ENCODE measurements at places on chromosomes 6 and 20.

DNA sequence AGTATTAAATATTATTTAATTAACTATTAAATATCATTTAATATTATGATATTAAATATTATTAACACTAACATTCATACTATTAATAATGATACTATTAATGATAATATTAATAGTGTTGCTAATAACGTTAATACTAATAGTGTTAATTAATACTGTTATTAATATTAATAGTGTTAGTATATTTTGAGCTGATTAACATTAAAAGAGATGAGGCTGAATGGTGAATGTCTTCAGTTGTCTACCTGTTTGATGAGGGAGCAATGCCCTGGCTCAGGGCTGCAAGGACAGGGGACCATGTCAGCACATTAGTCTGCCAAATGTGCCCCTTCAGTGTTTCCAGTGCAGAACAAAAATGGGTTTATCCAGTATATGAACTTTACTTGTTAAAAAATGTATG is 96.6 kb upstream of the PLEKHG1 start:
- DNase-seq = no peak

DNA sequence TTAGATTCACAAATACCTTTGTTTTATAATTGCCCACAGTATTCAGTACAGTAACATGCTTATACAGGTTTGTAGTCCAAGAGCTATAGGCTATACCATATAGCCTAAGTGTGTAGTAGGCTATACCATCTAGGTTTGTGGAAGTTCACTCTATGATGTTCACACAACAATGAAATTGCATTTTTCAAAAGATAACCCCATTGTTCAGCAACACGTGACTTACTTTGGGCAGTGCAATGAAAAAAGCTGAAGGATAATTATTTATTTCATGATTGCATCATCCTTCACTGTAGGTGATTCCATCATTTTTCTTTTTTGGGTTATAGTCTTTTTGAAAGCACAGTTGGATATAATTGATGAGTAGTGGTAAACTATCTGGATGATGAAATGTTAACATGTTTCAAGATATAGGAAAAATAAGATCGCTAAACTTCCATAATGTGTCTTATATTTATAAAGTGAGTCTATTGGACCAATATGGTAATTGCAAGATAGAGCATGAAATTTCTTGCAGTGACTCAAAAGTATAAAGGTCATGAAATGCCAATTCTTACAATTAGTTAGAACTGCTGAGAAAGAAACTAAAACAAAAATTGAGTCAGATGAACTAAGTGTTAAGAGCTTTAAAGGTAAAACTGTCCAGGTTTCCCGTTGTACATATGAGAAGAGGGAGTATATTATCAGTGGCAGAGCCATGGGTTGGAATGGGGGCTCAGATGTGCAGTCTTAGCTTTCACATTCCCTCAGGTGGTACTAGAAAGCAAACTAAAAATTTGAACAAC is 164.4 kb downstream of the ZFAND3 start:
- DNase-seq = no peak

GRCh38 chr20:51959066-51959542 is 156.8 kb upstream of the SALL4 start:
- no peak for DNase-seq

GRCh38 chr6:1082285-1082935 is 229.5 kb upstream of the FOXQ1 start:
- no peak for DNase-seq

GRCh38 chr6:106318851-106319250 is 6.7 kb downstream of the ATG5 start:
- DNase-seq = no peak

GRCh38 chr6:168299541-168300511 is 19.8 kb downstream of the DACT2 start:
- no peak for DNase-seq

GRCh38 chr6:160315310-160315709 is 32.9 kb upstream of the SLC22A3 start:
- no peak for DNase-seq

GRCh38 chr6:166632731-166633130 is 5.7 kb upstream of the RPS6KA2 start:
- no peak for DNase-seq

DNA sequence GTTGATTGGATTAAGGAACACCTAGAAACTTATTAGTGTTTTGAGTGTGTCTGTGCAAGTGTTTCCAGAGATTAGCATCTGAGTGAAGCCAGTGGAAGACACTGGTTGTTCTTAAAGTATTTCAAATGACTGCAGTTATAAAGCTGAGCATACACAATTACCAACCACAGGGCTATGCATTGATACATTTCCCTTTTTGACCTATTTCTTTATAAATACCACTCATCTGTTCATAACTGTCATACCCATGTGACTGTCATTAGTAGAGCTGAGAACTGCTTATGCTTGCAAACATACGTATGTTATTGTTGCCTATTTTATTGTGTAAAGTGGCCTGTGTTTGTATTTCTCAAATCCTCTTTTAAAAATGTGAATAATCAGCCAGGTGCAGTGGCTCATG is 15.3 kb upstream of the ZC3H12D start:
- no peak for DNase-seq

DNA sequence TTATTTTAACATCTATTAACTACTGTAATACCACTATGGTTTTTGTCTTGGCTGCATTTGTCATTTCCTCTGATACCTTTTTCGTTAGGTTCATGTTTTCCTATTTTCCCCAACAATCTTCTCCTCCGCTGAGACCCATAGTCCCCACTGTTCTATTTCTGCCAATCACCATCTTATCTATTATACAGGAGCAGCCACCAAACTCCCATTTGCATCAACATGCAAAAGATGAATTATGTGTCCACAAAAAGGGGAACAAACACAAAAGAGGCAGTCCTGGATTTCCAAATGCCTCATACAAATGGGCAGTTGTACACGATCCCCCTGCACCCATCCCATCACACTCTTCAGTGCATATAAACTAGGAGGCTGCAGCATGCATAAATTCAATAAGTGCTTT is 121.7 kb upstream of the MYLIP start:
- DNase-seq = no peak

GRCh38 chr6:144929262-144929661 is 644.1 kb downstream of the UTRN start:
- no peak for DNase-seq

DNA sequence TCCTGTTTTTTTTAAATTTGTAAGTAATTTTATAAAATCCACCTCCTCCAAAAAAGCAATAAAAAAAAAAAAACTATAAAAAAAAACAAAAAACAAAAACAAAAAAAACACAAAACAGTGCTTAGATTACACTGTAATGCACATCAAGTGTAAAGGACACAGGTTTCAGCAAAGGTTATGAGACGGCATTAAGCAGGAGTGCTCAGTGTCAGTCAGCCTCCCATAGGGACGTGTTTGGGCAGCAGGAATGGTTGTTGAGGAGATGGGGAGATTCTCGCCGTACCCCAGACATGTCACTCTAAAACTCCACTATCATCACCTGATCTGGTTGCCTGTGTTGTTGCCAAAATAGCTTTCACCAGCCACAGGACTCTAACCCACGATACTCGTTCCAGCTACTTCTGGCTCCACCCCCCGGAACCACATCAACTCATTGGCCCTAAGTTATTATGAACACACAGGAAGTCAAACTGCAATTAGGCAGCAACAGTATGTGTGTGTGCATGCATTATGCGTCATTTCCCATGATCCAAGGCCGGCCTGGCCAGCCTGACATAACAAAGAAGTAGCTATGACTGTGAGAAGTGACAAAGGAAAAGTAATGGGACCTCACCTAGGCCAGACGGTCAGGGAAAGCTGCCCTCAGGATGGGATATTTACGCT is 28.7 kb downstream of the ECT2L start:
- DNase-seq = peak; percentile 12

Data from CD4-positive, alpha-beta memory T cell (primary cell).